ENCODE measurements at places on chromosomes 3 and 15. TPM values are rescaled to one million over a fixed set of nuclear protein-coding genes. Genes with fewer than 3 reads are reported as not detected.

DNA sequence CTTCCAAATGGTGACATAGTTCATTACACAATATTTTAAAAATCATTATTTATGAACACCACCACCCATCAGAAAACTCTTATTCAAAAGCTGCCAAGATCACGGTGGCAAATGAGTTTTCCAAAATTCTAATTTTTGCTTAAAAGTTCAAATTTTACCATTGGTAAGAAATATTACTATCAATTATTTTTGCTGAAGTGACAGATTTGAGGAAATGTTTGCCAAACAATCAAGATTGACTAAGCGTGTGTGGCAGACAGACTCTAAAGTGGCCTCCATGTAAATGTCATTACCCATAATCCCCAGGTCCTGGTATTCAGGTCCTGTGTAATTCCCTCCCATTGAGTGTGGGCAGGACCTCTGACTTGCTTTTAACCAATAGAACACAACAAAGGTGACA, 35.0 kb downstream of the ZNF280D start:
- DNase-seq, result no peak
- H3K4me3 ChIP-seq, result no peak overlapping the region
- no peaks in the 10 kb centered on the region for H3K4me1 ChIP-seq
- no peaks in the 10 kb centered on the region for H3K27me3 ChIP-seq

Gene GCSAM
- total RNA-seq, result 6.8 TPM

Gene RBP2
- total RNA-seq, result not detected

DNA sequence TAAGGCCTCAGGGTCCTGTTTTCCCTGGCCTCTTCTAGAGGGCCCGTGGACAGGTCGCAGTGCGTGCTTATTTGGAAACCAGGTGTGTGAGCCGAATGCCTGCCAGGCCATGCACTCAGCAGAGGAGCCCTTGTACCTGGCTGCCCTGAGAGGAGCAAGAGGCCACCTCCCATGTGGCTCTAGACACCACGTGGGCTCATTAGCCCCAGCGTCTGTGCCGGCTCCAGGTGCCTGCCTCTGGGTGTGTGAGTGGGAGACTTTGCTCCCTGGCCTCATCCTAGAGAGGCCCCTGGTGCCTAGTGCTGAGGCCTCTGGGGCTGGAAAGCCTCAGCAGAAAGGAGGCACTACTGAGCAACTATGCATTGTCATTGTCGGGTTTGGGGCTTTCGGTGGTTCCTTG, 50.4 kb downstream of the KLF13 start:
- H3K4me3 ChIP-seq, result no peak overlapping the region
- peaks cover 61% of the 10 kb centered on the region for H3K4me1 ChIP-seq
- H3K27ac ChIP-seq, result peak overlapping the region; percentile 8
- H3K27me3 ChIP-seq, result no peaks in the 10 kb centered on the region
- no peak for DNase-seq

- no peak overlapping the region for H3K4me3 ChIP-seq
- no peak overlapping the region for H3K27ac ChIP-seq
- no peak for DNase-seq
- H3K36me3 ChIP-seq, result no peaks in the 10 kb centered on the region
Observed at GRCh38 chr3:37489355-37489754, 315.0 kb upstream of the LRRFIP2 start.

Gene TLR9
- total RNA-seq, result 0.08 TPM

Gene OIP5
- 0.36 TPM for total RNA-seq

DNA sequence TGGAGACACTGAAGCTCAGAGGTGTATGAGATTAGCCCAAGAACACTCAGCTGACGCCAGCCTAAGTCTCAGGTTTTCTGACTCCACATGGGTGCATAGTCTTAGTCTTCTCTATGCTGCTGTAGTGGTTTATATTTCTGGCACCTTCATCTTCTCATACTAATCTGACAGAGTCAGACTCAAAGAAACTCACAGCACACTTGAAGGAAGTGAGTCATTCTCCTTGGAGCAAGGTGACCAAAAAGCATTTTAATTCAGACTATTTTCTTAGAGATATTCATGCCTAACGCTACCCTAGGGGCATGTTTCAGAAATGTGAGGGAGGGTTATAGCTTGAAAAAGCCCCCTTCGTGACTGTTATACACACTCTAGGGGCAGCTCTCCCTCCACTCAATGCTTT, 775.3 kb upstream of the ARPP21 start:
- H3K36me3 ChIP-seq, result no peaks in the 10 kb centered on the region
- H3K27ac ChIP-seq, result no peak overlapping the region
- no peak for DNase-seq
- no peak overlapping the region for H3K4me3 ChIP-seq

GRCh38 chr3:137131081-137131480, 173.3 kb downstream of the IL20RB start:
- H3K27ac ChIP-seq, result no peak overlapping the region
- no peak for DNase-seq
- no peaks in the 10 kb centered on the region for H3K27me3 ChIP-seq
- no peaks in the 10 kb centered on the region for H3K36me3 ChIP-seq

- no peaks in the 10 kb centered on the region for H3K27me3 ChIP-seq
- no peak overlapping the region for H3K27ac ChIP-seq
- H3K4me1 ChIP-seq, result no peaks in the 10 kb centered on the region
- DNase-seq, result no peak
- H3K36me3 ChIP-seq, result no peaks in the 10 kb centered on the region
- no peak overlapping the region for H3K4me3 ChIP-seq
Observed at GRCh38 chr15:94671858-94672532, 440.6 kb downstream of the MCTP2 start.

DNA sequence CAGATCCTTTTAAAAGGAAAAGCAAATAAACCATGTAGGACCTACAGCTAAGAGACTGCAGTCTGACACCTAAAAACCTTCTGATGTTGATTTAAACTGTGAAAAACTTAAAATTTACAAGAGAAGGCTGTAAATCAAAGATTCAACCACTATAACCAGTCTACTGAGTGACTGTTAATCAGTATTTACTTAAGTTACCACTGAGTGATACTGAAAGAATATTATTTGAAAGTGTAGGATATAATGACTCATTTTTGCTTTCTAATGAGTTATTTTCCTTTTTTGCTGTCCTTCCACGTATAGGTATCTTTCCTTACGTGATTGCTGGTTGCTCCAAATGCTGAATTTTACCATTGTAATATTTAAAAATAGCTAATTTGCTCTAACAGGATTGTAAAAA, 44.6 kb downstream of the RFX7 start:
- no peaks in the 10 kb centered on the region for H3K27me3 ChIP-seq
- H3K4me3 ChIP-seq, result no peak overlapping the region
- peaks cover 5% of the 10 kb centered on the region for H3K36me3 ChIP-seq
- no peak overlapping the region for H3K27ac ChIP-seq
- DNase-seq, result no peak

GRCh38 chr3:51722362-51722761, 15.5 kb downstream of the GRM2 start:
- no peaks in the 10 kb centered on the region for H3K27me3 ChIP-seq
- no peak overlapping the region for H3K27ac ChIP-seq
- no peak overlapping the region for H3K4me3 ChIP-seq
- H3K36me3 ChIP-seq, result no peaks in the 10 kb centered on the region
- H3K4me1 ChIP-seq, result peaks cover 29% of the 10 kb centered on the region

Gene PTH1R
- total RNA-seq, result not detected

GRCh38 chr15:81752546-81752942, 293.3 kb downstream of the MEX3B start:
- H3K36me3 ChIP-seq, result no peaks in the 10 kb centered on the region
- H3K4me1 ChIP-seq, result no peaks in the 10 kb centered on the region
- no peak overlapping the region for H3K27ac ChIP-seq
- no peaks in the 10 kb centered on the region for H3K27me3 ChIP-seq
- no peak overlapping the region for H3K4me3 ChIP-seq
- no peak for DNase-seq

Gene TRPC1
- 3.1 TPM for total RNA-seq

GRCh38 chr3:61134532-61134931, 116.7 kb downstream of the FHIT start:
- no peak for DNase-seq
- no peaks in the 10 kb centered on the region for H3K27me3 ChIP-seq
- no peaks in the 10 kb centered on the region for H3K36me3 ChIP-seq

DNA sequence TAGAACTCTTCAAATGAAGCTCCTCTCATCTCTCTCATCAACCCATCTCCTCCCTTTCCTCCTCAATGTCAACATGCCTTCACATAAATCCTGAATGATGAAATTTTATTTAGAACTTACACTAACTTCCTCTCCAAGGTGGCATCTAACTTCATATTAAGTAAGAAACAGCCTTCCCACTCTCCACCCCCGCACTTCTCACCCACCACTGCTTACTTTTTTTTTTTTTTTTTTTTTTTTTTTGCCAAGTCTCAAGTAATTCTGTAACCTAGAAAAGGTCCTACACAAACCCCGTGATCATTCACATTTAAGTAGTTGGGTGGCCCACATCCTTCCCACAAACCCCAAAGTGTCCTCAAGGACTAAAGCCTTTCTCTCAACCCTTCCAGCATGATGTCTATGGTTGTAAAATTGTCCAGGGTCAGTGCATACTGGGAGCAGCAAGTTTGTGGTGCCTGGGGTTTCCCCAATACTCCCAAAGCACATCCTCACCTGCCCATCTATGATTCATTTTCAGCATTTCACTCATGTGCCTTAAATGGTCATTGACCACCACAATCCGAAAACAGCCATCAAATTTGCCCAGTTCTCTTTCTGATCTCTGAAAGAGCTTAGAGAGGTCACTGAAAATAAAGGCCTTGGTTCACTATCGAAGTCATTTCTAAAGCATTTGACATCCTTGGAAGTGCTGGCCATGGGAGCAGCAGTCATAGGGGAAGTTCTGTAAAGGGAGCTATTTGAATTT, 47.2 kb downstream of the CD86 start:
- no peaks in the 10 kb centered on the region for H3K27me3 ChIP-seq
- peaks cover 4% of the 10 kb centered on the region for H3K4me1 ChIP-seq
- DNase-seq, result no peak

GRCh38 chr3:11554236-11554610, 89.5 kb downstream of the VGLL4 start:
- no peaks in the 10 kb centered on the region for H3K27me3 ChIP-seq
- no peak overlapping the region for H3K4me3 ChIP-seq
- peaks cover 46% of the 10 kb centered on the region for H3K36me3 ChIP-seq
- DNase-seq, result no peak

- H3K4me1 ChIP-seq, result no peaks in the 10 kb centered on the region
- H3K4me3 ChIP-seq, result no peak overlapping the region
- no peak for DNase-seq
- no peaks in the 10 kb centered on the region for H3K36me3 ChIP-seq
- H3K27ac ChIP-seq, result no peak overlapping the region
- H3K27me3 ChIP-seq, result no peaks in the 10 kb centered on the region
Observed at GRCh38 chr15:57540211-57540610, 51.5 kb upstream of the MYZAP start.

- no peak overlapping the region for H3K27ac ChIP-seq
- H3K36me3 ChIP-seq, result no peaks in the 10 kb centered on the region
- H3K4me3 ChIP-seq, result no peak overlapping the region
- H3K4me1 ChIP-seq, result no peaks in the 10 kb centered on the region
- no peak for DNase-seq
Observed at GRCh38 chr3:194812176-194812575, 126.5 kb downstream of the FAM43A start.

DNA sequence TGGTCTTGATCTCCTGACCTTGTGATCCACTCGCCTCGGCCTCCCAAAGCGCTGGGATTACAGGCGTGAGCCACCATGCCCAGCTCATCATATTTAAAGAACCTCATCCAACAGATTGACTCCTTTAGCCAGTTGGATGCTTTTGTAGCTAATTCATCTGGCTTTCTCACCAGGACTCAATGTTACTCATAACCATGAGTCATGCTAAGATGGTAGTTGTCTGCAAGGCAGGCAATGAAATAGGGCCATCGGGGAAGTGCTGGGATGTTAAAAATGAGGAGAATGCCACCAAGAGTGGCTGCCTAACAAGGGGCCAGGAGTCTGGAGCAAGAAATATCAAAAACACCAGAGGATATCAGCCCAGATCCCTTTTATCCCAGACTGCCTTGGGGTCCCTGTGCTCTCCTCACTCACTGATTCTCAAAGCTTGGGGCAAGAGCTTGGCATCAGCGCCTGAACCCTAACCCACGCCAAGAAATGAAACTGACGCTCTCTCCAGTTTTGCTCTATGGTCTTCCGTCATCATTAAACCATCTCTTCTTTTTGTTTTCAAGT, 7.4 kb upstream of the PCOLCE2 start:
- H3K27me3 ChIP-seq, result peaks cover 6% of the 10 kb centered on the region
- no peak overlapping the region for H3K4me3 ChIP-seq
- H3K27ac ChIP-seq, result no peak overlapping the region
- H3K4me1 ChIP-seq, result no peaks in the 10 kb centered on the region

- H3K4me1 ChIP-seq, result peaks cover 45% of the 10 kb centered on the region
- H3K27me3 ChIP-seq, result no peaks in the 10 kb centered on the region
- DNase-seq, result peak; percentile 29
Observed at GRCh38 chr15:34336231-34336990, 1.2 kb downstream of the SLC12A6 start.

Gene CELSR3
- total RNA-seq, result 5.0 TPM

DNA sequence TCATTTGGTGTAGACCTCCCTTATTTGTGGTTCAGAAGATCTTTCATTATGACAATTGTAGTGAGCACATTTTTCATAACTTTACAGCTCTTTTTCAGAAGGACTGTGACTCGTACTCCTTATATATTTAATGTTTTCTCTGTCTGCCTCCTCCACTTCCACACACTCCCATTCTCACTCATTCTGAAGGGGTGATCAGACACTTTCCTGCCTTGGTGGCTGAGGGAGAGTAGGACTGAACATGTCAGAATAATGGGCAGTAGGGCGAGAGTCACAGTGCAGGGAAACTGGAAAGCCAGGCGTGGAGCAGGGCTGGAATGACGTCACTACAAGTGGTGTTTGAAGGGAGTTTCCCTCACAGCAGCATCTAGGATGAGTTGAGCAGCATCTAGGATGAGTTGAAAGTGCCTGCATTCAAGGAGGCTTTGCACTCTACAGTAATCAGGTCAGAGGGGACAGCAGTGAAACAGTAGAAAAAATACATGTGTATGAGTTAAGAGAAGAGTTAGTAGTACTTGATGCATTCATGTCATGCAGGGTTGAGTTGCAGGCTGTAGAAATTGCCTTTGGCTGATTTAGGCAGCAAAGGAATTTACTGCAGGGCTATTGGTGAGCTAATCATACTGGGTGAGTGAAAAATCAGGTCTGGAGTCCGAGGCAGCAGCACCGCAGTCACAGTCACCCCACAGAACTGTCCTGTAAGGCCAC, 36.3 kb upstream of the FBXL22 start:
- H3K4me3 ChIP-seq, result no peak overlapping the region
- no peak for DNase-seq

Gene CRABP1
- total RNA-seq, result not detected

Gene SPTBN5
- total RNA-seq, result 2.3 TPM

- no peak overlapping the region for H3K4me3 ChIP-seq
- no peak overlapping the region for H3K27ac ChIP-seq
Observed at GRCh38 chr3:175916191-175916934, 1057.2 kb downstream of the NAALADL2 start.

- no peaks in the 10 kb centered on the region for H3K27me3 ChIP-seq
- peaks cover 26% of the 10 kb centered on the region for H3K4me1 ChIP-seq
- no peak overlapping the region for H3K27ac ChIP-seq
- no peak for DNase-seq
Observed at GRCh38 chr3:49173116-49173791, 1.9 kb downstream of the KLHDC8B start.

Measured in CD4-positive, alpha-beta T cell (primary cell).